A172 (cell line): ENCODE measurements at places on chromosomes 16 and 17. TPM values are rescaled to one million over a fixed set of nuclear protein-coding genes. Genes with fewer than 3 reads are reported as not detected.
A peak's percentile ranks its signal among the peaks of the same experiment; 100 is the strongest.

GRCh38 chr17:80137131-80137530 is 9.8 kb downstream of the EIF4A3 start:
- DNase-seq, result no peak

DNA sequence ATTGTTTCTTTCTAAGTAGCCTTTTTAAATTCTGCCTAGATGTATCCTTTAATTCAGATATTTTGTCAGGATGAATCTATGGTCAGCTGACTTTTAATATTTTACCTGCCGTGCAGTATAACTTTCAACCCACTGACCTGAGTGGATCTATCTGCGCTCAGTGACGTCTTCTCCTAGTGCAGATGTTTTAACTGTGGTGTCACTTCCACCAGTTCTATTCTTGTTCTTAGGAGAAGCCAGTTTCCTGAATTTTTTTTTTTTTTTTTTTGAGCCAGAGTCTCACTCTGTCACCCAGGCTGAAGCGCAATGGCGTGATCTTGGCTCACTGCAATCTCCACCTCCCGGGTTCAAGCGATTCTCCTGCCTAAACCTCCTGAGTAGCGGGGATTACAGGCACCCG is 5.0 kb upstream of the TM4SF5 start:
- DNase-seq, result no peak

DNA sequence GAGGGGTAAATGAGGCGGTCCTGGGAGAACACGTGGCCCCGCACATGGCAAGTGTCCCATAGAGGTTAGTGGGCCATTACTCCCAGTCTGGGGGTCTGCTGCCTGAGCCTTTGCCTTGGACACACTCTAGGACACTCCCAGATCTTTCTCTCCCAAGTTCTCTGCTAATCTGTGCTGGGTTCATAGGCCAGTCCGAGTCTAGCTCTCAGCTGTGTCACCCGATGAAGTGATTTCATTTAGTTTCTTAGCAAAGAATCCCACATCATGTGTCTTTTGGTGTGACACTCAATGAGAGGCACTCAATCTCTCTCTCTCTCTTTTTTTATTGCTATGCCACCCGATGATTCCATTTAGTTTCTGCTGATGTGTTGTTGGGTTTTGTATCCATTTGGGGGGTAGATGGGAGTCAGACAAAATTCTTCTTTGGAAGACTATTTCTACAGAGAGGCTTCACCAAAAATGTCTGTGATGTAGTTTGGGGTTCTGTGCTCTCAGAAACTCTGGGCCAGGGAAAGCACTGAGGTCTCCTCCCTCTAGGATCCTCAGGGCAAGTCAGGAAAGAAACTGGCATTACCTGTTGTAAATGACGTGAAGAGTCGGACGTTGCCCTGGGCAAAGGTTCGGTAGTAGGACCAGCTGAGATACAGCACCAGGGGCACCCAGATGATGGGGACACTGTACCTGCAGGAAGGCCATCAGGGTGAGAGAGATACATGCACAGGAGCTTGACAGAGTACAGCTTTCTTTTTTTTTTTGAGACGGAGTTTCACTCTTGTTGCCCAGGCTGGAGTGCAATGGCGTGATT is 25.2 kb upstream of the MLKL start:
- no peak for DNase-seq

- no peak for DNase-seq
Observed at GRCh38 chr17:69187294-69187693, 41.3 kb downstream of the ABCA10 start.

DNA sequence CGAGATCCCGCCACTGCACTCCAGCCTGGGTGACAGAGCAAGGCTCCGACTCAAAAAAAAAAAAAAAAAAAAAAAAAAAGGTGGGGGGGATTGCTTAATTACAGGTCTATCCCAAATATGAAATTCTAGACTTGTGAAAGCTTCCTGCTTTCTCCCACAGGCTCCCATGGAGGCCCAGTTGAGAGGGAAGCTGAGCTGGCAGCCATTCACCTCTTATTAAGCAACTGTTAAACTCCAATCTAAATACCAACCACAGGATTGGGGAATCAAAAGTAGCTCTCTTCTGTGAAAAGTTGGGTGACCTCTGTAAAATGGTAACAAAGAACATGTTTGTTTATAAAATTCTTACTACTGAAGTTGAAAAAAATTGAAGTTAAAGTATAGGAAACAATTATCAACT is 45.8 kb upstream of the STAC2 start:
- DNase-seq, result no peak

Gene ASGR1
- total RNA-seq, result 0.86 and 0.98 TPM in 2 replicates

Gene TBX2
- 1.7 and 2.6 TPM in 2 replicates for total RNA-seq

DNA sequence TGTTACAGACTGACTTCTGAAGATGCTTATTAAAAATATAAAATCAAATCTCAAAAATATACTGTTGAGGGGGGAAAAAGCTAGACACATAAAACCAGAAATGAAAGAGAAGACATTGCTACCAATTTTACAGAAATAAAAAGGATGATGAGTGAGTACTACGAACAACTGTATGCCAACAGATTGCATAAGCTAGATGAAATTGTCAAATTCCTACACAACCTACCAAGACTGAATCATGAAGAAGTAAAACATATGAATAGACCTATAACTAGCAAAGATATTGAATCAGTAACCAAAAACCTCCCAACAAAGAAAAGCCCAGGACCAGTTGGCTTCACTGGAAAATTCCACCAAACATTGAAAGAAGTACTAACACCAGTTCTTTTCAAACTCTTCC is 3.5 kb upstream of the CAPNS2 start:
- no peak for DNase-seq

Gene FOXC2
- total RNA-seq, result 1.3 and 2.3 TPM in 2 replicates

Gene CAVIN1
- total RNA-seq, result 569 and 659 TPM in 2 replicates

- DNase-seq, result peak; percentile 61
Observed at GRCh38 chr16:67719778-67720144, 645 bp upstream of the GFOD2 start.

DNA sequence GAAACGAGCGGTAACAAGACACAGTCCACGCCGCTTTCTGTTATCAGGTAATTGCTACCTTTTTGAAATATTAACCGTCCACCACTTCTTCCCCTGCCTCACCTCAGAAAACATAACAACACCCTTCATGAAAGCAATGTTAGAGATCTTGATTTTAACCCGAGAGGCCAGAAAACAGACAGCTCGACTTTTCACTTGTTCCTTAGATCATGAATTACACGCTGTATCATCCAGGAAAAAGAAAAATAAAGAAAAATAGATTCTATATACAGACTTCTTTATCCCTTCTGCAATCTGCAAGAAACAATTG is 957.1 kb upstream of the SOX9 start:
- no peak for DNase-seq

DNA sequence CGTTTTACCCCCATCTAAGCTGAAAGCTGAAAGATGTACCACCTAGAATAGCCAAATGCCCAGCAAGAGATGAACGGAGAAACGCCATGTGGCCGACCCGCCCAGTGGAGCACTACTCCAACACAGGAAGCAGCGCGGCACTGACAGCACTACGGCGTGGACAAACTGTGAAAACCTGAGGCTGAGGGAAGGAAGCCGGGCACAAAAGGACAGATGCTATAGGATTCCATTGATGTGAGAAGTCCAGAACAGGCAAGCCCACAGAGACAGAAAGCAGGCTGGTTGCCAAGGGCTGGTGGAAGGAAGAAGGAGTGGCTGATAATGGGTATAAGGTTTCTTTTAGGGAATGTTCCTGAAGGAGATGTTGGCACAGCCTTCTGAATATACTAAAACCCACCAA is 29.4 kb upstream of the SLC38A8 start:
- no peak for DNase-seq

DNA sequence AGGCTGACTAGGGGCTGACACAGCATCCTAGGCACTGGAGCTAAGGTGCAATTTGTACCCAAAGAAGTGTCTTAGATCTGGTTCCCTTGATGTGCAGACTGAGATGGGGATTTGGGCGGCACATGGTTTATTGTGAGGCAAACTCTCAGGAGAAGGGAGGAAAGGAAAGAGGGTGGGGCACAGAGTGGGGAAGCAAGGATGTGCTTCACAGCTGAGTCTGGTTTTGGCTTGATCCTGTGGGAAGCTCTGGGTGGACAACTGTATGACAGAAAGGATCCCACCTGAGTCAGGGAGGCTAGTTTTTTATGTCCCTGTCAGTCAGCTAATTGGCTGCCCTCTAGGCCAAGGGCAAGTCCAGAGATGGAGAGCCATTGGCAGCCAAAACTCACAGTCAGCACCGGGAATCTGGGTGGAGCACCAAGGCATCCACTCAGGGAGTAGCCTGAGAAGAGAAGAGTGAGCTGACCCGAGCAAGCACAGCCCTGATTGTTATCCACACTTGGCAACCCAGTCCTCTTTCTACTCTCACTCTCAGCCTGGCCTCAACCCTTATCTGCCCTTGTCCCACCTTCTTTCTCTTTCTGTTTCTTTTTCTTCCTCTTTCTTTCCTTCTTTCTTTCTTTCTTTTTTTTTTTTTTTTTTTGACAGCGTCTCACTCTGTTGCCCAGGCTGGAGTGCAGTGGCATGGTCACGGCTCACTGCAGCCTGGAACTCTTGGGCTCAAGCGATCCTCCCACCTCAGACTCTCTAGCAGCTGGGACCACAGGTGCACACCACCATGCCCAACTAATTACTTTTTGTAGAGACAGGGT is 12.0 kb downstream of the ARL4D start:
- DNase-seq, result no peak

GRCh38 chr17:2264067-2264860 is 39.3 kb downstream of the SMG6 start:
- peak; percentile 41 for DNase-seq

Gene MED9
- 6.4 and 9.9 TPM in 2 replicates for total RNA-seq

DNA sequence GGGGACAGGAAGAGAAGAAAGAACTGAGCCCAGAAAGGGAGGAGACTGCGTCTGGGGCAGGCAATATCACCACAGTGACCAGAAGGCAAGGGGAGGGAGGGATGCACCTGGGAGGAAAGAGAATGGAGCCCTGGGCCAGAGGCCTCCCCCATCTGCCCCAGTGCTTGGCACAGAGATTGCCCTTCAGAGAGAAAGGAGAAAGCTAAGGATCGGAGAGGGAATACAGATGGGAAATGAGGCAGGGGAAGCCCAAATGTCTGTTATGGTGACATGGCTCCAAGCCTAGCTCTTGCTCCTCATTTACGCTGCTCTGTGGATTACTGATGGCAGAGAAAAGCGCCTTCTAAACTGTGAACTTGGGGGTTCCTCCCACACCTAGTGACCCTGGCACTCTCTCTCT is 47.2 kb downstream of the PIPOX start:
- DNase-seq, result no peak

Gene NPIPB4
- total RNA-seq, result 4.8 and 5.7 TPM in 2 replicates

DNA sequence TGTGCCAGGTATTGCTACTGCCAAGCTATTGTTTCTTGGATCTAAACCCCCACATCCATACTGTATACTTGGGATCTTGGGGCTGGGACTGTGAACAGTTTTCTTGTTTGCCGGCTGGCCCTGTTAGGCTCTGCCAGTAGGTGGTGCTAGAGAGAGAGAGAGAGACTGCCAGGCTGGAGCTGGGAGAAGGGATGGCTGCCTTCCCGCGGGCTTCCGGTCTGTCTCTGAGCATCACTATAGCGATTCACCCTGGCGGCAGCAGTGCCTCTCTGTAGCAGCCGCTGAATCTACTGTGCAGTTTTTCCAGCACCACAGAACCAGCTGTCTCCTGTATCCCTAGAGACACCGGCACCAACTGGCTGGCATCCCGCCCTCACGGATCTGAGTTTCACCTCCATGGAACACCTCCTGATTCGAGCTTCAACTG is 201.2 kb downstream of the UTP18 start:
- DNase-seq, result peak; percentile 85

GRCh38 chr16:70573451-70574121 is 50.0 kb downstream of the SF3B3 start:
- DNase-seq, result peak; percentile 81

DNA sequence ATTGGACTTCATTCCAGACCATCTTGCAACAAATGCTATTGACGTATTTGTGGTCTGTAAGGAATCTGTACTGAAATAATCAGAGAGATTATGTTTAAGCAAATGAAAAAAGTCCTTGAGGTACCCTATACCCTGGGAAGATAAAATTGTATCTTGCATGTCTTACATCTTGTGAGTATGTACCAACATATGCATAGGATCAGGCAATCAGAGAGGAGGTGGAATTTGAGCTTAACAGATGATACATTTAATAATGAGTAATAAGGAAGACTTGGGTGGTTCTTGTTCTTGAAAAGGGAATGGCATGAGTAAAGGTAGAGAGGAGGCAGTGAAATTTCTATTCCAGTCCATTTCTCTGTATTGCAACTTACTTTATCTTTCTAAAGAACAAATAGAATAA is 10.6 kb downstream of the MOSMO start:
- no peak for DNase-seq

Gene CACNA1H
- total RNA-seq, result 2.0 and 3.4 TPM in 2 replicates

DNA sequence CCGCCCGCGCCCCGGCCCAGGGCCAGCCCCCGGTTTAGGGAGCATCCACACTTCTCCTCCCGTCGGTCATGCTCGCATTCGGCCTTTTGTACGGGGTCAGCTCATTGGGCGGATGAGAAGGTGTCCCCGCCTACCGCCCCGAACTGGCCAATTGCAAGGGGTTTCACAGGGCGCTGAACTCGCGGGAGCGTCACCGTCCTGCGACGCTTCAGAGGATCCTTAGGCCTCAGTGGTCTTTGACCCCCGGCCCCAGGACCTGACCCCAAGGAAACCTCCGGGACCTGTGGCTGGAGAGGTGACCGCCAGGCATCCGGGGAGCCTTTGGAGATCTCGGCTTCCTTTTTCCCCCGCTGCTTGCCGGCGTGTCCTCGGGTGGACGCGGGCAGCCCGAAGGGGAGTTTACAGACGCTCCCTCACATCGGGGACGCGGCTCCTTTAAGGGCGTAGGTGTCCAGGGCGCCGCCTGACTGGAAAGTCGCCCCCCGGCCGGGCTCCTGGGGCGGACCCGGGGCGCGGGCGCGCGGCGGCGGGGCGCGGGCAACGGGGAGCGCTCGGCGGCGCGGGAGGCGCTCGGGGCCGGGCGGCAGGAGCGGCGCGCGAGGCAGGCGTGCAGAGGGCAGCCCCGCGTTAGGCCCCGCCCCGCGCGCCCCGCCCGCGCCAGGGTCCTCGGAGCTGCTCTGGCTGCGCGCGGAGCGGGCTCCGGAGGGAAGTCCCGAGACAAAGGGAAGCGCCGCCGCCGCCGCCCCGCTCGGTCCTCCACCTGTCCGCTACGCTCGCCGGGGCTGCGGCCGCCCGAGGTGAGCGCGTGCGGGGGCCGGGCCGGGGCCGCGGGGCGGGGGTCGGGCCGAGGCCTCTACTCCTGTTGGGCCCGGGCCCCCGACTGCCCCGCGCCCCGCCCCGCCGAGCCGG is at the start of gene UBE2I:
Gene UBE2I (plus strand): TSS at position 660 of the 909 bp plus-strand sequence. CDS start 4,395 bp downstream, outside the sequence.
- peak; percentile 93 for DNase-seq

Gene PIEZO1
- total RNA-seq, result 186 and 226 TPM in 2 replicates
